Right renal pelvis (tissue), 4 donors: ENCODE measurements at places on chromosomes 5 and 9. TPM values are rescaled to one million over a fixed set of nuclear protein-coding genes. Genes with fewer than 3 reads are reported as not detected.

Gene FAM221B
- polyA plus RNA-seq, result 0.16 TPM

- DNase-seq, result no peak
Measured at GRCh38 chr9:109179801-109180523, 12.9 kb upstream of the FRRS1L start.

DNA sequence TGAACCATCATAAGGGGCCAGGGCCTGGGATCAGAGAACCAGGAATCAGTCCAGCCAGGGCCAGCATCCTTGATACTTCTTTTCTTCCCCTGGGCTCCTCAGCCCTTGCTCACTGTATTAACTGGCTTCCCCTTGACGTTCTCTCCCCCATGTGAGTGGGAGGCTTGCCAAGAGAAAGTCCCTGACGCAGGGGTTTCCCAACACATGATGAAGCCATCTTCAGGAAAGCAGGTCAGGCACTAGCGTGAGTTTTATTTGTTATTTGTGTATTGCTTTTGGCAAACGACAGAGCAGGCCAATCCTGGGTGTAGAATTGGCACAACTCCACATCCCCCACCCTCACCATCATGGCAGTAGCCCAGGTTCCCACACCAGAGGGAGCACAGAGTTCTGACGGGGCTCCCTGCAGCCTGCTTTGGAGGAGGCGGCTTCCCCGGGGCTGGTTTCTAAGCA is 165.5 kb upstream of the NFIL3 start:
- peak; percentile 38 for DNase-seq

DNA sequence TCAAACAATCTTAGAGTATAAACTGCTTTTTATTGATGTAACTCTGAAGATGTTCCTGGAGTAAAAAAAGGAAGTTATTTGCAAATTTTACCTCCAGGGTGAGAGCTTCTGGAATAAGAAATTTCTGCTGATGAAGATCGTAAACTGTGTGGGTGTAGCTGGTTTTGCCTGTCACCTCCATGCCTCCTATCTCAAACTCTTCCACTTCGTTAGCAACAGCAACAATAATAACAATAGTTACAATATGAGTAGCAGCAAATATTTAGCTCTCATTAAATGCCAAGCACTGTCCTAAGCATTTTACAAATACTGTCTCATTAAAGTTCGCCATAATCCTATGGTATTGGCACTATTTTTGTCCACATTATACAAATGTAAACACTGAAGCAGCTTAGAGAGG is 57.9 kb downstream of the GCNT1 start:
- DNase-seq, result no peak

DNA sequence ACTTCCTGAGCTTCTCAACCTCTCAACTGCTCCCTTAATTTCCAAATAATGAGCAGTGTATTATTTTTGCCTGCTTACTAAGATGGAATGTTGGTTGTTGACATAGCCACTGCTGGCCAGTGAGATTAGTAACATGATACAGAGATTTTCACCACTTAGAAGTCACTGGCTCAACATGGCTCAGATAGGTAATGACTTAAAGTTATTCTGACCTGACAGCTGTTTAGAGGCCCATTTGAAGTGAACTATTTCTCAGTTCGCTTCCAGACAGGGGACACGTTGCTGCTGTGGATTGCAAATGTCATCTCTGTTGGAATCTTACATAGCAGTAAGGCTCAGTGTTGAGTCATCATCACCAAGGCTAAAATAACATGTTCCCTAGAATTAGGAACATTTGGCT is 490.2 kb downstream of the TLE4 start:
- no peak for DNase-seq

DNA sequence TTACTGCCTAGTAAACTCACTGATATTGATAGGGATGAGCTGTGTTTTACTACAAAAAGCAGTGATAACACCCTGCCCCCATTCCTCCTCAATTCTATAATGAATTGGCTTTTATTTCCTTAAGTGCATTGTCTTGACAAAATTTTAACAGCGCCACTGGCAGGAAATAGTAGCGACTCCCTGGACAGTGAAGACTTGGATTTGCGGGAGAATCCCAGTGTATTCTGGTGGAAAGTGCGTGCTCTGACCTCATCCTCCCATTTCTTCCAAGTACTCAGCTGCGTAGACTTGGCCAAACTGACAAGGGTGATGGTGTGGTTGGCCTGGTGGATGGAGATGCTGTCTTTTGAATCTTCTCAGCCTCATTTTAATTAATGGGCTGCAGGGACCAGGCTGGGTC is 5.3 kb downstream of the TRIO start:
- DNase-seq, result no peak

DNA sequence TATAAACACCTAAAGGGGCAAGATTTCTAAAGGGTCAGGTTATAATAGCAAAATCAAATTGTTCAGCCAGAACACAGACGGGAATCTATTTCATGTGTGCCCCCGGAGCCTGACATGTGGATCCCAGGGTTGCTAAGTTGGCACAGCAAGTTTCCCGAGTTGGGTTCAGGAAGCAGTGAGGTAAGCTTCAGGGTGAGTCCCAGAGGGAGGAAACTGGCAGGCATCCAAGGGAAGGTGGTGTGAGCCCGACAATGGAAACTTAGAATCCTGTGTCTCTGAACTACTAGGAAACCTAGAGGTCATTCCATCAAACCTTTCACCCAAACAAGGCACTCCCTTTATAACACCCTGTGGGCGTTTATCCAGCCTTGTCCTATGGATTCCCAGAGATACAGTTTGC is 98.4 kb downstream of the ADRB2 start:
- DNase-seq, result no peak

DNA sequence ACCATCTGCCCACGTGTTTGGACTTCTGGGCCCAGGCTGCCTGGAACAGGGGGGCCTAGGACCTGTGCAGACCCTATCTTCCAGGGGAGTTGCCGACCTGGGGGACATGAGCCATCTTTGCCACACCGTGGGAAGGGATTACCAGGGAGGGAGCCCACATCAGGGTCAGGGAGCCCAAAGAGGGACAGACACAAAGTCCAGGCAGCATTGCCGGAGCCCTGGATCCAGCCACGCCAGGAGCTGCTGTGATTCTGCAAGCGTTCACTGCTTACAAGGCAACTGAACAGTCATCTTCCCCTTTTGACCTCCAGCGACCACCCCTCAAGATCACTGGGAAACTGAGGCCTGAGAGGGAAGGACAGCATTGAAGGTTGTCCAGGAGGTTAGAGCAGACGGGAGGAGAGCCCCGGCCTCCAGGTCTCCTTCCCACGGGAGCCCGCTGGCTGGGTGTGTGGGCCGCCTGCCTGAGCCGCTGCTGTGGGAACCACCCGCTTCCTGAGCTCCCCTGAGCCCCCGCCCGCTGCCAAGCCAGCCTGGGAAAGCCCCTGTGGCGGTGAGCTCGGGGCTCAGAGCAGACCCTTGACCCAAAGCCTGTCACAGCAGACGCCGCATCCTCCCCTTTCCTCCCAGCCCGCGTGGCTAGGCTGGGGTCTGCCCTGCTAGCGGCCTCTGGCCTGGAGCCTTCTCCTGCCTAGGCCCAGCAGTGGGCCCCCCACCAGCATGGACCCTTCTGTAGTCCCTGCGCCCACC is 17.1 kb upstream of the NOTCH1 start:
- DNase-seq, result no peak

- DNase-seq, result no peak
Measured at GRCh38 chr9:134959971-134960310, 42.2 kb upstream of the FCN1 start.

DNA sequence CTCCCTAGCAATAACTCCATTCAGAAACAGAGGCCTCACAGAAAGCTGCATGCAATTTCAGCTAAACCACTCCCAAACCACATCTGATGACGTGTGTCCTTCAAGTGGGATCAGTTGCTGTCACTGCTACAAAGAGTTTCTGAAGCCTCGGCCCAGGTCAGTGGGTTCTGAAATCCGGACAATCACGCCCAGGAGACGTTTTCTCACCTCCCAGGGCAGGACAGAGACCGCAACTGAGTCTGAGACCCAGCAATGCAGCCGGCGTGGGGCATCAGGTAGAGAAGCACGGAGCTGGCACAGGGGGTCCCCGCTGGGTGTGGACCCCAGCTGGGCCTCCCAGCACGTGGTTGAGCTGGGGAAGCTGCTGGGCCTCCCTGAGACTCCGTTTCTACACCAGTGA is 2.6 kb upstream of the UBE2QL1 start:
- DNase-seq, result no peak

- no peak for DNase-seq
Measured at GRCh38 chr9:131995382-131995781, 84.3 kb downstream of the MED27 start.

DNA sequence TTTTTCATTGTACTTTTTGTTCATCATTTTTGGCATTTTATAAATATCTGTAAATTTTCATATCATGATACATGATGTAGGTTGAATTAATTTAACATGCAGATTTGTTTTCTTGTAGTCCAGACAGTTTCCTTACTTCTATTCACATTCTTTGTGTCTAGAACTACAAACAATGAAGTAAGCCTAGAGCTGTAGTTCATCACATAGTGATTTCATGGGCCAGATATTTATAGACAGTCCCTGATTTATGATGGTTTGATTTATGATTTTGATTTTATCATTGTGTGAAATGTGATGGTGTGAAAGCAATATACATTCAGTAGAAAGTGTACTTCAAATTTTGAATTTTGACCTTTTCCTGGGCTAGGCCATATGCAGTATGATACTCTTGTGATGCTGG is 139.0 kb downstream of the ARHGEF28 start:
- DNase-seq, result no peak

DNA sequence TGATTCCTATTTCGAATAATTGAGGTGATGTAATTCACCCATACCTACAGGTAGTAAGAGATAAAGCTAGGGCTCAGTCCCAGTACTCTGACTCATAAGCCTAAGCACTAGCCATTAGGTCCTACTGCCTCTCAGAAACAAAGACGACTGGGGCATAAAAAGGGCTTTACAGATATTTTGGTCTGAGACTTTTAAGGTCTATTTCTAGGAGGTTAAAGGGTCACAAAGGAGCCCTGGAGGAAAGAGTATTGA is 69.8 kb downstream of the SGCD start:
- DNase-seq, result no peak

DNA sequence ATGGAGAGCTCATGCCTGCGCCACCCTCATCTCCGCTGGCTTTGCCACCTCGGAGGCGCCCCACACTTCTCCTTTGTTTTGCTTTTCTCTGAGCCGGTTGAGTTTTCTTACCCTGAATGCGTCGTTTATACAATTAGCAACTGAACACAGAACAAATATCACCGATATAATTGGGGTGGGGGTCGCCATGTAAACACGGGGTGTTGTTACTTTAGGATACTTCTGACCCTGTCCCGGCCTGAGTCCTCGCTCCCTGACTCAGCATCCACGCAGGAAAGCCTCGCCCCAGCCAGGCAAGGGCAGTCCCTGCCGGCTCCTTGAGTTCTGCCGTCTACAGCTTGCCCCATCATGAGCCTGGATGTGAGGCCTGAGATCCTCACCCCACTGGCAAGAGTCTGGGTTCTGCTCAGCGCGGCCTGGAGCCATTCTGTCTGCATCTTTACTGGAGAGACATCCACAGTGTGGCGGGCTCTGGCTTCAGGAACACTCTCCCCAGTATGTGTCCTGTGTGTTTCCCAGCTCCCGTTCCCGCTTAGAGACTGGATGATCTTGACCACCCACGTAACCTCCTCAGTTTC is 5.5 kb downstream of the NKX2-5 start:
- DNase-seq, result no peak

- no peak for DNase-seq
Measured at GRCh38 chr5:170046241-170046640, 59.5 kb upstream of the FOXI1 start.

Gene SEMA5A
- 40.8 TPM for polyA plus RNA-seq

GRCh38 chr5:142287973-142288313 is 36.9 kb downstream of the SPRY4 start:
- no peak for DNase-seq

Gene PCDH12
- polyA plus RNA-seq, result 15.6 TPM

DNA sequence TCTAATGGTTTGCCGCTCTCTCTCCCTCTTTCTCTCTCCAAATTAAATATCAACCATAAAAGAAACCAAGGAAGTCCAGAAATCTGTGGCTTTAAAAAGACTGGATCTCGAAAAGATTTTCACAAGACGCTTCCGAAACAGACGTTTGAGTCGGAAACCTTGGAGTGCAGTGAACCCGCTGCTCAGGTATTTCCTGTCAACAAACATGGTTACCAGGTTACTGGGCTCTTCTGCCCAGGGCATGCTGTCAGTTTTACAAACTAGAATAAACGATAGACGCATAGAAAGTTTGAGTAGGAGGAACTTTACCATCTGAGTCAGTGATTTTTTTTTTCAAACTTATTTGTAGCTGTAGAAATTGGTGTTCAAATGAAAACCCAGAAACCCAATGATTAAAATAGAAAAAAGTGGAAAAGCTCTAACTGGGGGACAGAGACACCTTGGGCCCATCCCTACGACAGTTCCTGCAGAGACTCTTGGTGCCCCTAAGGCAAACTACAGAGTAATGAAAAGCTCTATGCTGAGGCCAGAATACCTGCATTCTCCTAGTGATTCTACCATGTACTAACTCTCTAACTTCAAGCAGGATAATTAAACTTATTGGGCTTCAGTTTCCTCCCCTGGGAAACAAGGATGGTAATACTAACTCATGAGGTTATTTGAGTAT is 90.0 kb downstream of the DOCK8 start:
- DNase-seq, result no peak
